ENCODE measurements at places on chromosomes 4 and X.

DNA sequence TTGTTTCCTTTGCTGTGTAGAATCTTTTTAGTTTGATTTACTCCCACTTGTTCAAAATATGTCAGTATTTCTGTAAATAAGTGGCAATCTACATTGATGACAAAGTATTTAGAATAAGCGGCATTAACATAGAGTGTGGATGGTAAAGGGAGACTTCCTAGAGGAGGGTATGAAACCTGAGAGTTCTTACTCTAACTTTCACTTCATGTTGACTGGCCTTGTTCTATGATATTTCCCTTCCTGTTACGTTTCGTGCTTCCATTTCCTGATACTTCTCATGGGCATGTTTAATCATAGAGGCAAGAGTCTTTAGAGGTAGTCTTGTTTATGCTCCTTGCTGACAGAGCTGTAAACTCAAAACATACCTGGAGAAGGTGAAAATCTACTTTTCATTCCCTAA lies 408.9 kb downstream of the GLUD2 start:
- no peak for DNase-seq

DNA sequence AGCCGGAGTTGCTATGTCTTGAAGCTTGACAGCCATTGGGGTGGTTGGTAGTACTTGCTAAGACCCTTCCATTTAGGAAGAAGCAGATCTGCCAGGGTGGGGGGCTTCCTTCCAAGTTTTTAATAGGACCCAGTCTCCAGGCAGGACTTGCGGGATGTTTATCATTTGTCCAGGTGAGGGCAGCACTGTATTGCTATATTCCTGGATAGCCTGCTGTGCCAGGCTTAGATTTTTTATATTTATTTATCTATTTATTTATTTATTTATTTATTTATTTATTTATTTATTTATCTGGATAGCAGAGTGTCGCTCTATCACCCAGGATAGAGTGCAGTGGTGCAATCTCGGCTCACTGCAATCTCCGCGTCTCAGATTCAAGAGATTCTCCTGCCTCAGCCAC lies 87.4 kb upstream of the CT45A1 start:
- DNase-seq: no peak

DNA sequence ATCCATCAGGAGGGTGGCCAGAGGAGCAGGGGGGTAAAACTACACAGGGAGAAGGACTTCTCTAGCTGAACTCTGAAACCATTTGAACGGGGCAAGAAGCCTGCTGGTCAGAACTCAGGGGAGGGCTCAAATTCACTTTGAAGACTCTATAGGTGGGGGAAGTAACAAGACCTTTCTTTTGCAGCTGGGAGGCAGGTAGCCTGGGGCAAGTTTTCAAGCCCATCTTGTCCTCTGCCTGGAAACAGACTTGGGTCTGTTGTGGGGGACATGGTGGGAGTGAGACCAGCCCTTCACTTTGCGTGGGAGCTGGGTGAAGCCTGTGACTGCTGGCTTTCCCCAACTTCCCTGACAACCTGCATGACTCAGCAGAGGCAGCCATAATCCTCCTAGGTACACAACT lies 312.3 kb downstream of the SPRY1 start:
- DNase-seq: no peak

DNA sequence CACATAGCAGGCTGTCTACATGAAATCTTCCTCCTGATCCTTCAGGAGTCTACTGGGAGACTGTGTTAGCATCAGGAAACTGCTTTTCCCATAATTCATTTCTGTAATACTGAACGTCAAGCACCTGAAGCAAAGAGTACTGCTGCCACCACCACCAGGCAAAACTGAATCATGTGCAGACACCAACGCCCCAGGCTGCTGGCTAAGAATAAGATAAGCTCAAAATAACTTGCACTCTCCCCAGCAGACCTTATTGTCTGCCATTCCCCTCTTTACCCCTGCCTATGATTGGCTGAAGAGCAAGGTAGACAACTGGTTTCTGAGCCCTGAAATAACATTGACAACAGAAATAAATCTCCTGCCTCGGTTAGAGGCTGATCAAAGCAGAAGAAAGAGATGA lies 70.1 kb downstream of the LHFPL1 start:
- DNase-seq: no peak
